ENCODE measurements at places on chromosomes 4 and X. TPM values are rescaled to one million over a fixed set of nuclear protein-coding genes. Genes with fewer than 3 reads are reported as not detected.

The NKX6-1 gene
- total RNA-seq, result not detected

The IL3RA gene
- 0.33 TPM for total RNA-seq

The XAGE3 gene
- not detected for total RNA-seq

The MMAA gene
- total RNA-seq, result 17.3 TPM

The CT45A3 gene
- not detected for total RNA-seq

The CFAP99 gene
- total RNA-seq, result 0.33 TPM

DNA sequence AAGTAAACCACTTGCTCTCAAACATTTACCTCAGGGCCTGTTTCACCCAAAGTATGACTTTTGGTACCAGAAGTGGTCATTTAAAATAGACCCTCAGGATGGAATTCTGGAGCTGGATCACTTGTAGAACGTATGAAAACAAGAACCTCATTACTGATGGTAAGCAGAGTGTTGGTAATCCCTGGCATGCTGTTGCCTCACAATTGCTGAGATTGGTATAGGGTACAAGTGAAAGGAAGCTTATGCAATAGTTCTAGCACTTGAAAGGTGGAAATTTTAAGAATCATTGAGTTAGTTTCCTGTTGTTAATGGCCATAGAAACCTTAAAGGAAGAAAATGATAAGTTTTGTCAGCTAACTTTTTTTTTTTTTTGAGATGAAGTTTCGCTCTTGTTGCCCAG lies 22.3 kb upstream of the THOC2 start:
- DNase-seq, result no peak

DNA sequence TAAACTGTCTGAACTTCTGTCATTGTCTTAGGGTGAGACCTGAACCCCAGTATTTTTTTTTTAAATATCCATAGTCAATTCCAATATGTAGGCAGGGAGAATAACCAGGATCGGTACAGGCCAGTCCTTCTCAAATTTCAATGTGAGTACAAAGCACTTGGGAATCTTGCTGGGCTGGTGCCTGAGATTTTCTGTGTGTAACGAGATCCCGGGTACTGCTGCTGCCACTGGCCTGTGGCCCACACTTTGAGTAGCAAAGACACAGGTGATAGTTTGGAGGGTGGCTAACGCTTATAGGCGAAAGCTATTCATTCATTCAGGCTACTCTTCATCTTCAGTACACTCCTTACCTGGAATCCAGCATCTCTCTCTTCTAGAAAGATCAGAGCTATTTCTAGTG lies 923.6 kb upstream of the TENM3 start:
- DNase-seq, result no peak

DNA sequence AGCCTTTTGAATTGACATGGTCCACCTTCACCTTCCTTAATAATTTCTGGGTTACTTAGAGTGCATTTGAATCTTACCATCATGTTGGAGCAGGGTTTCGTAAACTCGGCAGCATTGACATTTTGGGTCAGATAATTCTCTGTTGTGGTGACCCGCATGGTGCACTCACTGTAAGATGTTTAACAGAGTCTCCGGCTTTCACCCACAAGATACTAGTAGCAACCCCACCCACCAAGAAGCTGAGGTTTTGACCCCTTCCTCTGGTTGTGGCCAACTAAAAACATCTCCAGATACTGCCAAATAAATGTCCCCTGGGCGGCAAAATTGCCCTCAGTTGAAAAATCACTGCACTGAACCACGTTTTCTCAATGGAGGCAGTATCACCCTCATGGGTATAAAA lies 62.7 kb downstream of the CHST7 start:
- DNase-seq, result no peak

- no peak for DNase-seq
Observed at GRCh38 chrX:43266487-43266886, 389.6 kb upstream of the MAOA start.

- DNase-seq, result no peak
Observed at GRCh38 chr4:26473893-26474292, 16.4 kb downstream of the CCKAR start.

DNA sequence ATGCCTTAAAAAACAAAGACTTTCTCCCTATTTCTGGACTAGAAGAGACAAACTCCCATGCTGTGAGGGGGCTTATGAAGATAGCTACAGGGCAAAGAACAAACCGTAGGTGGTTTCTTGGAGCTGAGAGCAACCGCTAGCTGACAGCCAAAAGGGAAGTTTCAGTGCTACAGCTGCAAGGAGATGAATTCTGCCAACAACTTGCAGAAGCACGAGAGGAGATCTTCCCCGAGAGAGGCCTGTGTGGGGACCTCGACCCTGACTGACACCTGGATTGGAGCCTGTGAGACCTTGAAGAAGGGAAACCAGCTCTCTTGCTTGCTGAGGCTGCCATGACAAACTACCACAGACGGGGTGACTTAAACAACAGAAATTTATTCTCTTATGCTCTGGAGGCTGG lies 183.8 kb upstream of the VCX3A start:
- no peak for DNase-seq

- DNase-seq, result no peak
Observed at GRCh38 chrX:68999931-69000330, 165.3 kb downstream of the PJA1 start.

GRCh38 chr4:147160908-147161513 lies 215.3 kb upstream of the TTC29 start:
- DNase-seq, result no peak

- no peak for DNase-seq
Observed at GRCh38 chr4:82217986-82218715, 155.6 kb downstream of the HNRNPD start.

DNA sequence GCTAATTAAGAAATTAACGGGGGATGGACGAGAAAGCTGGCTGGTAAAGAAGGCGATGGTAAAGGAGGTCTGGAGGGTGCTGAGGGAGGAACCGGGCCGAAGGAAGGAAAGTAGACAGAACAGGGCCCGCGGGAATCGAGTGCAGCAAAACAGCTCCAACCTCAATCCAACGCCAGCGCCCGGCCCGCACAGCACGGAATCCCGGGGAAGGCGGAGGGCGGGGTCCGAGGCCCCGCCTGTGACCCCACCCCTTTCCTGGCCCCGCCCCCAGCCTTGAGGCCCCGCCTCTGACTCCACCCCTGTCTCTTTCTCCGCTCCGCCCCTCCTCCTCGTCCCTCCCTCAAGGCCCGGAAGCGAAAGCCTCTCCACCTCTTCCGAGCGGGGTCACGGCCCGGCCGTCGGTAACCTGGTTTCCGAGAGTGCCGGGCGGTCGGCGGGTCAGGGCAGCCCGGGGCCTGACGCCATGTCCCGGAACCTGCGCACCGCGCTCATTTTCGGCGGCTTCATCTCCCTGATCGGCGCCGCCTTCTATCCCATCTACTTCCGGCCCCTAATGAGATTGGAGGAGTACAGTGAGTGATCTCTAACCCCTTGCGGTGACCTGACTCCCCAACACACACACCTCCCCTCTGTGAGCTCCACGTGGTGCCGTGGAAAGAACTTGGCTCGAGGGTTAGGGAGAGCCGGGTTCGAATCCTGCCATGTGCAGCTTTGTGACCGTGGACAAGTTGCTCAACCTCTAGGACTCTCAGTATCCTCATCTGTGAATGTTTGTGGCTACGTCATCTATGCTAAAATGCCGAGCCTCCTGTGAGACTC lies at the start of gene SMIM20:
SMIM20 (plus strand) TSS at position 370 of the 819 bp plus-strand sequence; CDS start at position 464, 94 bp downstream.
- peak; percentile 96 for DNase-seq

DNA sequence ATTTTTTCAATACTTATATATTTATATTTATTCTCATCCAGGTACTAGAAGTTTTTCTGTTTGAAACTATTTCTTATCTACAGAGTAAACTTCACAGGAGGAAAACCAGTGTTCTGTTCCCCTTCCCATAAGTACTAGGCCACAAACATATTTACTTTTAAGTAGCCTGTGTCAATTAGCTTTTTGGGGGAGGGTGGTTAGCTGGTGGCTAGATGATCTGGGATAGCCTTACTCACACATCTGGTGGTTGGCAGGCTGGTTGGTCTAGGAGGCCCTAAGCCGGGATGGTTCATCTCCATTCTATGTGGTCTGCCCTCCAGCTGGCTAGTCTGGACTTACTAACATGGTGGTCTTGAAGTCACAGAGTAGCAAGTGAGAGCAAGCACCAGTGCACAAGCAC lies 6.2 kb downstream of the JADE3 start:
- no peak for DNase-seq
